Tongue (tissue), 3 donors: ENCODE measurements at places on chromosomes 16 and 17. TPM values are rescaled to one million over a fixed set of nuclear protein-coding genes. Genes with fewer than 3 reads are reported as not detected.

Gene ITGAX
- 2.7 TPM for total RNA-seq

Gene TNK1
- total RNA-seq, result 2.1 TPM

Gene KRTAP4-6
- total RNA-seq, result not detected

Gene NOD2
- total RNA-seq, result 2.5 TPM

Gene SLC35G6
- not detected for total RNA-seq

Gene KRT31
- total RNA-seq, result 6.1 TPM

Gene DNAH17
- not detected for total RNA-seq

Gene HSF5
- 0.21 TPM for total RNA-seq

Gene KCNH6
- total RNA-seq, result 0.31 TPM

Gene THUMPD1
- total RNA-seq, result 80.7 TPM

Gene XYLT1
- 14.5 TPM for total RNA-seq

Gene KIF18B
- 3.6 TPM for total RNA-seq

Gene PGAP6
- 29.6 TPM for total RNA-seq

Gene CARD14
- total RNA-seq, result 14.9 TPM

Gene TK1
- 19.5 TPM for total RNA-seq

Gene HSD17B1
- 0.21 TPM for total RNA-seq

Gene MYOCD
- total RNA-seq, result 6.9 TPM

Gene TNFRSF13B
- not detected for total RNA-seq

Gene CDK5R1
- total RNA-seq, result 3.1 TPM

Gene CPHXL2
- not detected for total RNA-seq

Gene CCDC154
- 0.51 TPM for total RNA-seq

Gene OTOA
- 0.10 TPM for total RNA-seq

Gene SF3B3
- 137 TPM for total RNA-seq

Gene TSPAN10
- total RNA-seq, result 1.0 TPM

Gene SSTR5
- total RNA-seq, result 0.72 TPM

Gene PABPN1L
- not detected for total RNA-seq

Gene DPH1
- 27.8 TPM for total RNA-seq

Gene ADCY9
- total RNA-seq, result 28.1 TPM

Gene KRT33A
- not detected for total RNA-seq

Gene UTS2R
- total RNA-seq, result 5.8 TPM

Gene TPSB2
- total RNA-seq, result 5.8 TPM

Gene PITPNC1
- total RNA-seq, result 20.8 TPM
